ENCODE measurements at places on chromosomes 2 and 18.
A peak's percentile ranks its signal among the peaks of the same experiment; 100 is the strongest.

DNA sequence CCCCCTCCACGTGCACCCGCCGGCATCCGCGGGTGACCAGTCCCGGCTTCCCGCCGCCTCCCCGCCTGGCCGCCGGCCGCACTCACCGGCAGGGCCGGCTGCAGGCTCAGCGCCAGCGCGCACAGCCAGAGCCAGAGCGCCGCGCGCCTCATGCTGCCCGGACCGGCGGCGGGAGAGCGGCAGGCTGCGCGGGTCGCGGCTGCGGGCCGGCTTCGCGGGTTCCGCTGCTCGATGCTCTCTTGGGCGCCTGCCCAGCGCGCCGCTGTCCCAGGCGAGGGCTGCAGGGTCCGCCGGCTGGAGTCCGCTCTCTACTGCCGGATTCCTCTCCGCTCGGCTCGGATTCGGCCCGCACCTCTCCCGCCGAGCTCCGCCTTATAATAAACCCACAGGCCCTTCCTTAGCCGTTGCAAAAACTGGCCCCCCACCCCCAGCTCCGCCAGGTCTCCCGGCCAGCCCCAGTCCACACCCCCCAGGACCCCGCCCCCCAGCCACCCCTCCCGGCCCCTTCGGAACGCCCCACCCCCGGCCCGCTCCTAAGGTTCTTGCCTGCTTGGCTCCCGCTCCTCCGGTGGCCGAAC, at the start of gene SDC1:
TSS of gene SDC1 (minus strand) at position 415 of the 578 bp plus-strand sequence. CDS start at position 152, 263 bp downstream.
- peak; percentile 27 for DNase-seq

DNA sequence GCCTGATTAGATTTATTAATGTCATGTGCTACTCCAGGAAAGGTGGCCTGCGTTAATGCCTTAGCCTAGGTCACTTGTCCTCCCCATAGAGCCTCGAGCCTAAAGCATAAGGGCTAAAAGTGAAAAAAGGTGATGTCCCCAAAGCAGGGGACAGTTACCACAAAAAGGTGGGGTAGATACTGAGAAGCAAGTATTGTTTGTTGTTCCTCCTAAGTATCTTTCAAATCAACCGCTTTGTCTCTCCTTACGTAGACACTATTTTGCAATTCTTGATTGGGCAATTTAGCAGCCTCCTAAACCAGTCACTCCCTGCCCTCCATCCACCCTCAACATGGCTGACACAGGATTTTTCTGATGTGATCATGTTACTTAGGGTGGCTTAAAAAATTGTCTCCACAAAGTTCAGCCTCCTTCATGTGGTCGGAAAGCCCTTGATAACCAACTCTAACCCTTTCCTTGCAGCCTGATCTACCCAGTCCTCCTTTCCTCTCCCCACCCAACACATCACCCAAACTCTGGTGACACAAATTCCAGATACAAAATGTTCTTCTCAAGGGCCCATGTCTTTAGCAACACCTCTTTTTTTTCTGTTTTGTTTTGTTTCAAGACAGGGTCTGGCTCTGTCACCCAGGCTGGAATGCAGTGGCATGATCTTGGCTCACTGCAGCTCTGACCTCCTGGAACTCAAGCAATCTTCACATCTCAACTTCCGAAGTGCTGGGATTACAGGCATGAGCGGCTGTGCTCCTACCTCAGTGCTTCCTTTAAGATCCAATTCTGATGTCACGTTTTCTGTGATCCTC, 6.9 kb downstream of the INHA start:
- no peak for DNase-seq

DNA sequence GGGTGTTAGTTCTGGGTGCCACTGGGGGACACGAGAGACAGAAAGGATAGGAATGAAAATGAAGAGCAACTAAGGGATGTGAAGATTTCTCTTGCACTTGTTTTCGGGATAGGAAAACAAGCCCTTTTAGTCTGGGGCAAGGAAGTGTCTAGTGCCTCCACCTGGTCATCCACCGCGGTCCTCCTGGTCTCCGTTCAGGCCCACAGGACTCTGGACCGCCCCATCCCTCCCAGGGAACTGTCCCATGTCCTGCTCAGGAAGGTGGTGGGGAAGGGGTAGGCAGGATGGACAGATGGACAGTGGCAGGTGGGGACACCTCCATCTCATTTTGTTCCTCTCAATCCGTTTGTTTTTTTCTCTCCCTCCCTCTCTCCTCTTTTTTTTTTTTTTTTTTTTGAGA, 45.9 kb downstream of the AGAP1 start:
- no peak for DNase-seq

DNA sequence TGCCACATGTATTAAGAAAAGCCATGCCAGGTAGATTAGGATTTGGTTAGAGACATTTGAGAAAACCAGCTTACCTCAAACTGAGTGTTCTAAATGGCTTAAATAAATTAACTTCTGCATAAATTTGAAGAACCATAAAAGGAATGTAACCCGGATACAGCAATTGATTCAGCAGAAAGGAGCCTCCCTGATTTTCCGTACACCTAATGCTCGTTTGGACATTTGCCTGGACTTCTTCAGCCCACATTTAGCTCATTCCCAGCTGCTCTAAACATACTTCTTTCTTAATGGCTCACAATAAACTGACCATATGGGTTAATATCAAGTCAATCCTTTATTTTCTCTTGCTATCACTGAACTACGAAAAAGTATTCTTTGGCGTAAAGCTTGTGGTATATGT, 392.4 kb downstream of the ZNF516 start:
- no peak for DNase-seq

DNA sequence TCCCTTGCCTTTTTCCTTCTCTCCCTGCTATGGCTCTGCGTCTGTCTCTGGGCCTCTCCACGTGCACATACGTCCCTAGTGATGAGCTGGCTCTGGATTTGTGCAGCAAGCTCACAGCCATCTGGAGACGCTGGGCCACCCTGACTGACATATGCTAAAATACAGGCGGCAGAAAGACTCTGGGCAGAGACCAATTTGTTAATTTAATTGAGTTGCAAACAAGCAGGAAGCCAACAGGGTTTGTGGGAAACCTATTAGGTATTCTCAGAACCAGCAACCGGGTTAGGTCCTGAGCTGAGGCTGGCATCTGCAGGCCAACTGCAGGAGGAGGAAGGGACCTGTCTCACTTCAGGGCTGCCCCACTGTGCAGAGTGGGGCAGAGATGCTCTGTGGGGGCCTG, 53.5 kb upstream of the SMAD2 start:
- no peak for DNase-seq

DNA sequence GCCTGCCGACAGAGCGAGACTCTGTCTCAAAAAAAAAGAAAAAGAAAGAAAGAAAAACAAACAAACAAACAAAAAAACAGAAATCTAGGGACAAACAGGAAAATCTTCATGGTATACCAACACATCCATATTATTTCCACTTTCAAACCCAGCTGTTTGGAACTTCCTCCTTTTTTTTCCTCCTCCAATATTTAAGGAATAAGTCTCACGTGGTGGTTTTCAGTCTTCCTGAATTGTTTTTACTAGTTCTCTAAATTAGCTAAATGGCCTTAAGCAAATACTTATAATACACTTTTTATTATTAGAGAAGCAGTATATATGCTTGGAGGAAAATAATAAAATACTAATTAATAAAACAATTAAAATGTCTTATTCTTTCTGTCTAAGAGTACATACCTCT, 48.7 kb upstream of the GLS start:
- no peak for DNase-seq

GRCh38 chr2:23713351-23713750, 213.6 kb downstream of the ATAD2B start:
- DNase-seq = no peak

DNA sequence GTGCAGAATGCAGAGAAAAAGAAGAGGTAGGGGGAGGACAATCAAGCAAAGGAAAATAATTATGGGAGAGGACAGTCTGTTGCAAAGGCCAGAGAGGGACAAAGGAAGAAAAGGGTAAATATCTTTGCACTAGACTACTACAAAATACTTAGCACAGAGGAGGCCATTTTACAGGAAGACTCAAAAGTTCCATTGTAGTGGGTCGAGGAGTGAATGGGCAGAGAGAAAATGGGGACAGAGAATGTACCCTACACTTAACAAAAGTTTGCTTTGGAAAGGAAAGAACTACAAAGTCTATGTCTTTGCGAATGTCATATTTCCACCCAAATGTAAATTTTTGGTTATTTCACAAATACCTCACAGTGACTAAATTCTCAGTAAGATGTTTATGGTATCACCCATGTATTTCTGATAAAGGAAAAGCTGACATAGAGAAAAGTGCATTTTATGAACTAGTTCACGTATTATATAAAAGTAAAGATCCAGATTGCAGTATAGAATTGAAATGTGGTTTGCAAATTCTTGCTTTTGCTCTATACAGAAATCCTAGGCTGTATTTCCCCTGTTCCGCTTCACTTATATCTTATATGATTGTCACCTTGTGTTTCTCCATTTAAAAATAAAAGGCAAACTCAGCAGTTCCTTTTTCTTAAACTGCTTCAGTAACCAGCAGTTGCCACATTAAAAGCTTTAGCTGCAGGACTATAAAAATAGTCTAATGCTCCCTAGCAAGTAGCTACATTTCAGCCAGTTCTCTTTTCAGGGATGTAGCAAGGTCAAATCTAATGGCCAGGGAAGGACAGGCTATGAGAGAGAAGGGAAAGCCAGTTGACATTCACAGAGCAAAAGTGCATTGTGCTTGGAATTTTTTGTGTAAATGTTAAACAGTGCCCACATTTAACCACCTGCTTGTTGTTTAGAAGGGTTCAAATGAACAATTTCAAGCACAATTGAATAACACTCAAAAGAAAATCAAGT, 79.7 kb upstream of the CYTIP start:
- DNase-seq = no peak

GRCh38 chr2:56505885-56506284, 322.1 kb downstream of the CCDC85A start:
- DNase-seq = no peak

DNA sequence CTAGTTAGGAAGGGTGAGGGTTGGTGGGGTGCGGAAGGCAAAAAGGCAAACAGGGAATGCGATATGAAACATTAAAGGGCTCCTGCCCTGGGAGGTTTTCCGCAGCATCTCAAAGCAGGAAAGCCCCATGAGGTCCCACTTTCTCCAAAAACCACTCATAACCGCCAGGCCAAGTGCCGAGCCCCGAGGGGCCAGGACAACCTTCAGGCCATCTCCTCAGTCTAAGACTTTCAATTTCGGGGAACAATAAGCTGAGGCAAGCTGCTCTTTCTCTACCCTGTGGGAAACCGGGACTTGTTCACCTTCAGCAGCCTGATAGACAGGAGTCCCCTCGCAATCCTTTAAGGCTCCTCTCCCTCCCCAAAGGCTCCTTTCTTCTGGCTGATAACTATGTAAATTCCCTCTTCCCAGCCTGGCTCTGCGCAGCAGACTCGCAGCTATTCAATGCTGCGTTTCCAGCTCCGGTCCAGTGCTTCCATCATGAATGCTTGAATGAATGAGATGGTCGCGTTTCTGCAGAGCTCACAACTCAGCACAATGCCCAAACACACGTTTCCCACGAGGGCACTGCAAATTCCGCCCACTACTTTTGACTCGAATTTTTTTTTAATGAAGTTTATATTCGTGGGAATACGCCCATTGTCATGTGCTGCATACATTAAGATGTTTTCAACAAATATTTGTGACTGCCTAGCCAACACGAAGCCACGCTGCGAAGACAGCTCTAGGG, 1.4 kb downstream of the LAMA1 start:
- DNase-seq = peak; percentile 22

DNA sequence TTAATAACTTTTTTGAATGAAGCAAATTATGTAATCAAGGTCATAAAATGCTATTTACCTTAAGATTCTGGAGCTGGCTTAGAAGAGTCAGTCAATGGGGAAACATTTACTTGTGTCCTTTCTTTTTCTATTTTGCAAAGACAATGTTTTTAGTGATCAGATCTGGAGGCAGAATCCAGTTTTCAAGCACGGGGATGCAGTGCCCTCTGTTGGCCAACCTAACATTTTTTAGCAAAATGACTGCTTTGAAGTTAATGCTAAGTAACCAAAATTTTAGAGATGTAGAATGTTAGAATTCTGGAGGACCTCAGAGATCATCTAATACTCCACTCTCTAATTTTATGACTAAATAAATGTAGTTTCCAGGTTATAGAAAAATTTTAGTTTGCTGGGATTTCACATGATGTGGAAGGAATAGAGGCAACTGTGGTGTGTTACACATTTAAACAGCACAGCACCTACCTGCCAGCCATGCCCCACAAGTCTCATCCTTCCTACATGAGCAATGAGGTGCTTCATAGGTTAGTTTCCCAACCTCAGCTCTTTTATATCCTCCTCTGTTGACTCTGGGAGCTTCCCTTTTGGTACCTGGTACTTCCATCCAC, 23.6 kb upstream of the SLC9A4 start:
- DNase-seq = peak; percentile 38

DNA sequence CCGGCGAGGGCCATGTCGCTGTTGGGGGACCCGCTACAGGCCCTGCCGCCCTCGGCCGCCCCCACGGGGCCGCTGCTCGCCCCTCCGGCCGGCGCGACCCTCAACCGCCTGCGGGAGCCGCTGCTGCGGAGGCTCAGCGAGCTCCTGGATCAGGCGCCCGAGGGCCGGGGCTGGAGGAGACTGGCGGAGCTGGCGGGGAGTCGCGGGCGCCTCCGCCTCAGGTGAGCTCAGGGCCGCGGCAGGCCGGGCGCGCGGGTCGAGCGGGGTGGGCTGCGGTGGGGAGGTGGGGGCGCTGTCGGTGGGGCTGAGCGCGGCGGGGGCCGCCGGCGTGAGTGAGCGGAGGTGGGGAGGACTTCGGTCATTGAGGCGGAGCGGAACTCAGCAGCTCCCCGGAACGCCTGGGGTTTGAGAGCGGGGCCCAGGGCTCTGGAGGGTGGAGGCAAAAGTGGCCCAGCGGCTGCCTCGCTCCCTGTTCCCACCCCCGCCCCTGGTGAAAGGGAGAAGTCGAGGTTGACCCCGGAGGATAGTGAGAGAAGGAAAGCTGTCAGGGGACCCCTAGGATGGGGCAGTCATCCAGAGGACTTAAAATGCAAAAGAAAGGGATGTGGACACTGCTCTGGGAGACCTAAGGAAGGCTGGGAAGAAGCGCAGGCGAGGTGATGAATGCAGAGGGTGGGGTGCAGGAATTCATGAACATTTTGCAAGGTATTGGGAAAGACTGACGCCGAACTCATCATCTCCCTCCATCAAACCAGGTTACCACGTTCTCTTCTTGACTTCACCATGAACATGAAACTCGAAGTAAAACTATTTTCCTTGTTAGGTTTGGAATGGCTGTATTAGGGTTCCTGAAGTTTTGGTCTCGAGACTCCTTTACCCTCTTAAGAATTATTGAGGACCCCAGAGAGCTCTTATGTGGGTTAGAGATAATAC, 633 bp downstream of the MALT1 start:
- peak; percentile 14 for DNase-seq

- DNase-seq = no peak
Measured at GRCh38 chr2:62587592-62587991, 81.6 kb upstream of the TMEM17 start.

- DNase-seq = no peak
Measured at GRCh38 chr2:105385731-105386540, 12.9 kb downstream of the FHL2 start.
